Lower lobe of right lung (tissue), 2 donors: ENCODE measurements at places on chromosomes 7 and 10.

GRCh38 chr7:28623105-28623730, 210.9 kb downstream of the CREB5 start:
- no peak for DNase-seq

DNA sequence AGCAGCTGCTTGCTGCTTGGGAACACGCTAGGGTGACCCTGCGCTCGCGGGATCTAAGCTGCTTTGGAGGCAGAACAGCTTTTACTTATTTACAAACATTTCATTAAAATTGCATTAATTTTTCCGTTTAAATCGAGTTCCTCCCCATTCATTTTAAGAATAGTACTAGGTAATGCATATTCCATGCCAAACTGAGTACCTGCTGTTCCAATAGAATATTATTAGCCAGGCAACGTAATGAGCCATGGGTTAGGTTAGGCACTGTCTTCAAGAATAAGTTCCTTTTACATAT, 860 bp downstream of the EXOC6 start:
- no peak for DNase-seq

GRCh38 chr7:100266576-100267354, 40.7 kb upstream of the SPDYE3 start:
- DNase-seq, result no peak

- DNase-seq, result no peak
These were observed 33.3 kb upstream of the PON1 start for GRCh38 chr7:95357623-95358022.

DNA sequence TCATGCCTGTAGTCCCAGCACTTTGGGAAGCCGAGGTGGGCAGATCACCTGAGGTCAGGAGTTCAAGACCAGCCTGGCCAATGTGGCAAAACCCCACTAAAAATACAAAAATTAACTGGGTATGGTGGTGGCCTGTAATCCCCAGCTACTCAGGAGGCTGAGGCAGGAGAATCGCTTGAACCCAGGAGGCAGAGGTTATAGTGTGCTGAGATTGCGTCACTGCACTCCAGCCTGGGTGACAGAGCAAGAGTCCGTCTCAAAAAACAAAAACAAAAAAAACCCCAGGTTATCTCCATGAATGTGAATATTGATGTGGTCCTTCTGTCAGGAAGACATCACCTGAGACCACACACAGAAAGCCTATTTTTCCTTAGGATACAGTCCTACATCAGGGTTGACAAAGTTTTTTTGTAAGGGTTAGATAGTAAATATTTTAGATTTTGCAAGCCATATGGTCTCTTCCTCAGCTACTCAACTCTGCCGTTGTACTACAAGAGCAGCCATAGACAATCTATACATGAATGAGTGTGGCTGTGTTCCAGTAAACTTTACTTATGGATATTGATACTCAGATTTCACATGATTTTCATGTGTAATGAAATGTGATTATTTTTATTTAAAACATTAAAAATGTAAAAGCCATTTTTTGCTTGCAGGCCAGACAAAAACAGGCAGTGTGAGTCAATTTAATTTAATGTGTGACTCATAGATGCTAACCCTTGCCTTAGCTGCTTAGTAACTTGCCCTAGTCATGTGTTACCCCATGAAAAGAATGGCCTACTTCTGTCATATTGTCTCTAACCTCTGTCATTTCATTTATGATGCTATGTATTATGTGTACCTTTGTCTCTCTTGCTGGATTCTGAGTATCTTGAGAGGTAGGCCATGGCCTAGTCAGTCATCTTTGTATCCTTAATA, 78.1 kb downstream of the TPST1 start:
- DNase-seq, result no peak

DNA sequence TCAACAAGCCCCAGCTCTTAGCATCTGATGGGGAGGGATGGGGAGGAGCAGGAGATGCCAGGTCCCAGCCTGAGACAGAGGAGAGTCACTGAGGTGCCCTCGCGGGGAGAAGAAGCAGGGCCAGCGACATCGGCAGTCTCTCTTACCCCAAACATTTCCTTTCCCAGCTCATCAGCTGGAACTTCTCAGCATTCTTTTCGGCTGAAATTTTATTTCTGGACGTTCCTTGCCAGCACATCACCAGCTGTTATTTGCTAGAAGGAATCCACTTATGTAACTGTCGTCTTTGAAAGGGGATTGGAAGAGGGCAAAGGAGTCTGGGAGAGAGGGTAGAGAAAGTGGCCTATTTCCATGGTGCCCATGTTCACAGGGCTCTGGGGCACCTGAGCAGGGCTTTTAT, 101.0 kb upstream of the SHH start:
- no peak for DNase-seq

GRCh38 chr7:46357290-46357689, 436.2 kb upstream of the IGFBP3 start:
- no peak for DNase-seq

DNA sequence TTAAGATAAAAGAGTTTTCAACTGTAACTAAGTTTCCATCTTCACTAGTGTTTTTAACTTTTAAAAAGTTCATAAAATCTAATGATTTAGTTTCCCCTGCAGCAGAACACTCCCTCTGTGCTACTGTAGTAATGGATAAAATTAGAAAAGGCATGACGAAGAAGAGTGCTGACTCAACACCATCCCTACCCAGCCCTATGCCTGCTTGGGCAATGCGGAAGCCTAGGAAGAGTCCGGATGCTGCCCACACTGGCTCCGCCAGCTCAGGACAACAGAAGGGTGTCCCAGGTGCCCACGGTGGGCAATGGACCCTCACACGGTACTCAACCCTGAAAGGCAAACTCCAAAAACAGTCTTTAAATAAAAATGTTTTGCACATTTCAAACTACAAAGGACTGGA, 118.2 kb downstream of the LARP4B start:
- no peak for DNase-seq

DNA sequence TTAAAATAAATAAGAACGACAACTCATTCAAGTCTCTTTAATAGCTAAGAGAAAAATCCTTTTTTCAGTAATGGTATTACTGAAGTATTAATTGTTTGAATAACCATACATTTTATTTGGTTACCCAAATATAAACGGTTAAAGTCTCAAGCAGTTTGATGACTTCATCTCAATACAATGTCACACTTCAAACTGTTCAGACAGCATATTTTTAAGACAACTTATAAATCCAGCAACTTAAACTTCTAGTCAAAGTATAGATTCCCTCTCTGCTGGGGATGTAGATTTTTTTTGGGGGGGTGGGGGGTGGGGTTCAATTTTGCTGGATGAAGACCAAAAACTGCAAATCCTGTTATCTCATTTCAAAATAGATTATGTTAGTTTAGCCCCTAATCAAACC, 42.0 kb downstream of the GNA12 start:
- no peak for DNase-seq

DNA sequence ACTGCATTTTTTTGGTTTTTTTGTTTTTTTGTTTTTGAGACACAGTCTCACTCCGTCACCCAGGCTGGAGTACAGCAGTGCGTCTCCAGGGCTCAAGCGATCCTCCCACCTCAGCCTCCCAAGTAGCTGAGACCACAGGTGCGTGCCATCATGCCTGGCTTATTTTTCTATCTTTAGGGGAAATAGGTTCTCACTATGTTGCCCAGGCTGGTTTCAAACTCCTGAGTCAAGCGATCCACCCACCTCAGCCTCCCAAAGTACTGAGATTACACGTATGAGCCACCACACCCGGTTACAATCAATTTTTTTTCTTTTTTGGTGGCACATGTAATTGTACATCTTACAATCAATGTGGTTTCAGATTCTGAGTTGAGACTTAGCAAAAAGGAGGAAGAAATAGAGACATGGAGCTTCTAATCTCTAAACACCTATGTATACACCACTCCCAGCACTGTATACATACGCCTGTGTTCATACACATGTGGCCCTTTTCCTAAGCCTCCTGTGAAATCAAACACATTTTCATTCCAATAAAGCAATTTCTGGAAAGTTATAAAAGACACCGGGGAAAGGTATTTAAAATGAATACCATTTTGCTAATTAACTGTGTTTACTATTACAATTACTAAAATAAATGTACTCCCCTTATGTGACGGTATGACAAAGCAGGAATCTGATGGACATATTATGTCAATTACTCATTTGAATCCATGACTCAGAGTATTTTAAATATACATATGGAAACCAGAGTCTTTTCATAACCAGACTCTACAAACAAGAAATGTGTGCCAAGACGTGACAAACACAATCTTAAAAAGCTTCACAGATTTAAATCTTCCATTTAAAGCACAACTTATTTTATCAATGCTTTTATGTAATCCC, 40.9 kb downstream of the SMURF1 start:
- no peak for DNase-seq
